ENCODE measurements at places on chromosomes 3 and 15.
A peak's percentile ranks its signal among the peaks of the same experiment; 100 is the strongest.

DNA sequence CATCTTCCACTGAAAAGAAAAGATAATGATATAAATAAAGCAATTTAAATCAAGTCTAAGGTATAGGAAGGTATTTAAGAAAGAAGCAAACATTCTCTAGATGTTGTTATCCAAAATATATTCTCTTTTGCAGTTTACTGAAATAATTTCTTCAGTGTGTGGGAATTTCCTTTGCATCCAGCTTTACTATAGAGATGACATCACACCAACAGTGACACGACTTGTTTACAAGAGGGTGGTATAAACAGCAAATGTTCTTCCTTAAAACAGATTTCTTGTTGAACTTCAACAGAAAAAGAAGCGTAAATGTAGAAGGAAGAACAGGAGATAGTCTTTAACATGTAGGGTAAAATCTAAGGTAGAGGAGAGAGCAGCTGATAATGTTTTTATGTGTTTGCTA is 202.5 kb downstream of the ROBO2 start:
- DNase-seq = no peak

DNA sequence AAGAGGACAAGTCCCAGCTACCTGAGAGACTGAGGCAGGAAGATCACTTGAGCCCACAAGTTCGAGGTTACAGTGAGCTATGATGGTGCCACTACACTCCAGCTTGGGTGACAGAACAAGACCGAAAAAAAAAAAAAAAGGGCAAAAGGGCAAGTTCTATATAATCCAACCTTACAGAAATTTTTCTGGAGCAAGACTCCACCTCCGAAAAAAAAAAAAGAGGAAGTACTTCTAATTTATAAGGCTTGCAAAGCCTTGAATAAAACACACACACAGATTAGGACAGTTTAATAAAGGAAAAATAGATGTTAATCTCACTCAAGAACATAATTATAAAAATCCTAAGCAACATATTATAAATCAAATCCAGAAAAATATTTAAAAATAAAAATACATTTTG is 14.4 kb upstream of the XYLB start:
- DNase-seq = no peak

DNA sequence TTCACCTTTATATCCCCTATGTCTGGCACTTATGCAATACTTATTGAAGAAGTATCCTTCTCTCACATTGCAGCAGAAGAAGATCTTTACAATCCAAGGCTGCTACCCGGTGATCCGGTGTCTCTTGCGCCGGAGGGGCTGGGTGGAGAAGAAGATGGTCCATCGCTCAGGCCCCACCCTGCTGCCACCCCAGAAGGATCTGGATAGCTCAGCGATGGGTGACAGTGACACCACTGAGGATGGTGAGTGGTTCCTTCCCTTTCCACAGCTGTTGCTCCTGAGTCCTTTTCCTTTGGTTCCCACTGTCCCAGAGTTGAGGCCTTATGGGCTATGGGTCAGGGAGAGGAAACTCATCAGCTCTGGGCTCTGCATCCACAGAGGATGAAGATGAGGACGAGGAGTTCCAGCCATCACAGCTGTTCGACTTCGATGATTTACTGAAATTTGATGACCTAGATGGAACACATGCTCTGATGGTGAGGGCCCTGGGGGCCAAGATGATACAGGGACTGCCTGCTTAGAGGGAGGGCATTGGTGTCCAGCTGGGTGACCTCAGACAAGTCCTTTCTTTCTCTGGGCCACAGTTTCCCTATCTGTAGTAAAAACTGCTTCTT is 2.9 kb downstream of the TTLL3 start:
- no peak for DNase-seq

GRCh38 chr15:47548231-47548630 is 169.1 kb upstream of the SEMA6D start:
- no peak for DNase-seq

DNA sequence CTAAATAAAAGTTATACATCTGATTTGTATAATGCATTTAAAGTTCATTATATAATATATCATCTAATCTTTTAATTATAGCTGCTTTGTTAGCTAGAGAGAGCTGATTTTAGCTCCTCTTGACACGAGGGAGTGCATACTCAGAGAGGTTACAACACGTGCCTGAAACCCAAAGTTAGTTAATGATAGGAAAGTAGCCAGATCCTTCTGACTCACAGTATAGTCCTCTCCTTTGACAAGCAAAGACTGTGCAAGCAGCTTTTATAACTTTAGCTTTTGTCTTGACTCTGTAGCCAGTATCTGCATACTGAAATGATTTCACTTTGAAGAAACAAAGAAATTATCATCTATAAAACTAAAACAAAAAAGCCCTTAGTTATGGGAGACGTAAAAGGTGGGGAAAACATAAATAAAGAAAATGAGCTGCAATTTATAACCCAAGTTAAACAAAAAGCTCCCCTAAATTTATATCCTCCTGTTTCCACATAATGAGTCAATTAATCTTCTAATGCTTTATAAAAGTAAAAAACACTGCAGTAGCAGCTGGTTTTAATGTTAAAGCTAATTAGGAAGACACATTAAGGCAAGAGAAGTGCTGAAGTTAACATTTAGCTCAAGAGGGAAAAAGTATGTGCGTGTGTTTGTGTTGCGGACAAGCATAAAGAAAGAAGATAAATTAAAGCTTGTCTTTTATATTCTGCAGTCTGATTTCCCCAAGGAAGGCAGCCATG is 13.1 kb downstream of the GABRR3 start:
- DNase-seq = no peak

DNA sequence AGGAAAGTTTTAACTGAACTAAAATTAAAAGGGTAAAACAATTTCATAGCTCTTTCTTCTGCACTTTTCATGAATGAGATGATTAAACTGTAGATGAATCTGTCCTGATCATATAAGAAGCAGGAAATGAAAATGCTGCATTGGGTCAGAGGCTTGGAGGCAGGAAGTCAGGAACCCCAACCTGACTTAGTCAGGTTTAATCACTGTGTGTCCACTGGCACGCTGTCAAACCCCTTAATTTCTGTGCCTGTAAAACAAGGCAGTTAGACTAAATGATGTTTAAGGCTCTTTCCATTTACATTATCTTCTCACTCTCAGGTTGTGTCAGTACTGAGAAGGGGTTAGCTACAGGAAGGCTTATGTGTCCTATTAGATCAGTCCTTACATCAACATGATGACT is 193.3 kb upstream of the TTC14 start:
- DNase-seq = no peak

- no peak for DNase-seq
Measured at GRCh38 chr3:71579935-71580406, 3.6 kb downstream of the FOXP1 start.

GRCh38 chr3:82474711-82475110 is 713.3 kb upstream of the GBE1 start:
- no peak for DNase-seq

GRCh38 chr3:107367353-107367752 is 9.9 kb upstream of the CCDC54 start:
- DNase-seq = no peak

- DNase-seq = no peak
Measured at GRCh38 chr3:52420388-52420787, 24.5 kb downstream of the SEMA3G start.

GRCh38 chr15:94692710-94693109 is 461.3 kb downstream of the MCTP2 start:
- no peak for DNase-seq

- DNase-seq = no peak
Measured at GRCh38 chr15:55734641-55735040, 8.3 kb downstream of the PRTG start.

- no peak for DNase-seq
Measured at GRCh38 chr3:143970773-143971358, 757 bp upstream of the DIPK2A start.

- DNase-seq = peak; percentile 88
Measured at GRCh38 chr3:64351713-64352638, 126.7 kb upstream of the PRICKLE2 start.

GRCh38 chr3:105402287-105402801 is 35.6 kb downstream of the ALCAM start:
- DNase-seq = no peak

GRCh38 chr3:37906734-37907282 is 45.1 kb downstream of the CTDSPL start:
- DNase-seq = no peak

All from DMS 273 treated with DMSO at 0.1 percent for 48 hours (cell line).